ENCODE measurements at places on chromosomes 13 and 19. TPM values are rescaled to one million over a fixed set of nuclear protein-coding genes. Genes with fewer than 3 reads are reported as not detected.

DNA sequence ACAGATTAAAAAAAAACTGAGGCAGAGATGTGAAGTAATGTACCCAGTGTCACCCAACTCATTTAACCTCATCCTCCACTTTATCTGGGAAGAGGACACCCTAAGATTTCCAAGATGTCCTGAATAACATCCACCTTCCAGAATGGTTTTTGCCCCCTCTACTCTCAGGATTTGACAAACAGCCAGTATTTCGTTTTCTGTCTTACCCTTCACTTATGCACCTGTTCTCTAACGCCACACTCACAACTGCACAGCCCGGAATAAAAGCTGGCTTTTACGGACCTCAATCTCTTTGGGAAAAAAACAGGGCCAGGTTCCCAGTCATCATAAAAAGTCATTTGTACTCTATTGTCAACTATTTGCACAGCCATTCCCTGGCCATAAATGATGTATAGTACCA lies 21.2 kb upstream of the CEACAM6 start:
- DNase-seq, result no peak

GRCh38 chr13:74696148-74696922 lies 562.1 kb upstream of the KLF12 start:
- no peak for DNase-seq

The GNG8 gene
- not detected for total RNA-seq

GRCh38 chr13:77207943-77208342 lies 119.0 kb downstream of the MYCBP2 start:
- DNase-seq, result no peak

- DNase-seq, result no peak
These were observed 6.6 kb upstream of the OR10H5 start for GRCh38 chr19:15780610-15781418.

DNA sequence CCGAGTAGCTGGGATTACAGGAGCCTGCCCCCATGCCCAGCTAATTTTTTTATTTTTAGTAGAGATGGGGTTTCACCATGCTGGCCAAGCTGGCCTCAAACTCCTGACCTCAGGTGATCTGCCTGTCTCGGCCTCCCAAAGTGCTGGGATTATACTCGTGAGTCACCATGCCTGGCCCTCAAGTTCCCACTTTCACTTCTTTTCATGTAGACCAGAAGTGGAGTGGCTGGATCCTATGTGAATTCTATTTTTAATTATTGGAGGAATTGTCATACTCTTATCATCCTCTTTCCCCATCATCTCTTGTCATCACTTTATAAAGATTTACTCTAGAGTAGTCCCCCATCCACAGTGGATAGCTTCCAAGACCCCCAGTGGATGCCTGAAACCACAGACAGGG lies 12.8 kb upstream of the SIGLEC10 start:
- DNase-seq, result no peak

DNA sequence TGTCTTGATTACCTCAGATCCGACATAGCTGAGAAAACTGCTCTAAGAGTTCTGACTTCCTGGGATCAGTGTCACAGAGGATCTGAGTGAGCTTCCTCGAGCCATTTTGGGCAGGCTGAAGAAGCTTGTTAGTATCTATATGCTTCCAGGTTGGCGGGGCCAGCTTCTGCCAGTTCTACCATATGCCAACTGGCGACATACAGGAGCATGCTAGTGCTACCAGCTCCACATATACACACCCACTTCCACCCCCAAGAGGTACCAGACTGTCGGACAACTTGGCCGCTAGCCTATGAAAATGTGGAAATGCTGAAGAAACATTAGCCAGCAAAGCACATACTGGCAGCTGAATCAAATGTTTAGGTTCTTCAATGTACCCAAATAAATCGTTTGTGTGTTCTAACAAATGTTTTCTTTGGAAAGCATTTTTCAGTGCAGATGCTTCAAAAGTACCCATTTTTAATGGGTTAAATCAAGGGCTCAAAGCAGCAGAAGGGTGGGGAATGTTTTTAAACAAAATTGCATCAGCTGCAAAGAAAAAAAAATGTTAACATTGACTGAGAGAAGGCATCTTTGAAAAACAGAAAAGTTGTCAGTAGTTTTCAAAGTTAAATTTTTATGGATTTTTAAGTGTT lies 163.7 kb downstream of the KLF12 start:
- no peak for DNase-seq

DNA sequence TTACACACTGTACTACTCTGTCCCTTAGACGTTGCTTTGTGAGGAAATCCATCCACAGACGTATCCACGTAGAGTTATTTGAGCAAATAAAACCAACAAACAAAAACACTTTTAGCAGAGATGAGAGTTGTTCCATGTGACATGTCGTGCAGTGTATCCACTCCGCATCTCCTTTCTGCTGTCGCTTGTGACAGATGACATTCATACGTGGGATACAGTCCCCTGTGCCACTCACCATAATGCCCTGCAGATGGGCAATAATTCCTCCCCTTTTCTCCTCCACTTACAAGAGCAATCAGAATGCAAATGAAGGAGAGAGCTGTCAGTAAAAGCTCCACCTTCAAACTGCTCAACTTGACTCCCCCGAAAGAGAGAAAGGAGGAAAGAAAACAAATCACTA lies 26.0 kb downstream of the IRS2 start:
- DNase-seq, result no peak

DNA sequence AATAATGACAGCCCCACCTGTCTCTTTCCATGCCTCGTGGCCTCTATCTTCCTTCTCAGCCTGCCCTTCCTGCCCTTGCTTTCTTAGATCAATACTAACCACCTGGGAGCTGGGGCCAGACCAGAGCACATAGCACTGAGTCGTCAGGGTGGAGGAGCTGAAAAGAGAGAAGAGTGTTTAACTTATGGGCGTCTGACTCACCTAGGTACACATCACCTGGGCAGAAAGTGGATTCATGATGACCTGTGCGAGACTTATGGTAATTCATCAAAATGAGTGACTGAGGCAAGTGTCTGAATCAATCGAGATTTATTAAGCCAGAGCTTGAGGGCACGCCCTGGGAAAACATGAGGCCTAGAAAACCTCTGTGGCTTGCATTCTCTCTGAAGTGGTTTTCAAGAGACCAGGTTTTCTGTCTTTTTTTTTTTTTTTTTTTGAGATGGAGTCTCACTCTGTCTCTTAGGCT lies 19.2 kb downstream of the CEACAM6 start:
- DNase-seq, result no peak

The ZNF534 gene
- 0.44 TPM for total RNA-seq

- peak; percentile 52 for DNase-seq
These were observed at the start of gene CEACAM21 for GRCh38 chr19:41575998-41576397. TSS of gene CEACAM21 (plus strand) at chr19:41576166. CDS start at chr19:41576275, 109 bp downstream.

The ACP5 gene
- total RNA-seq, result 3.1 TPM

The PRKCG gene
- not detected for total RNA-seq

GRCh38 chr19:38919837-38920601 lies 8.0 kb upstream of the CCER2 start:
- no peak for DNase-seq

- DNase-seq, result no peak
These were observed 1.3 kb downstream of the SHISA7 start for GRCh38 chr19:55441692-55442321.
